ENCODE measurements at places on chromosomes 12 and 14. TPM values are rescaled to one million over a fixed set of nuclear protein-coding genes. Genes with fewer than 3 reads are reported as not detected.

DNA sequence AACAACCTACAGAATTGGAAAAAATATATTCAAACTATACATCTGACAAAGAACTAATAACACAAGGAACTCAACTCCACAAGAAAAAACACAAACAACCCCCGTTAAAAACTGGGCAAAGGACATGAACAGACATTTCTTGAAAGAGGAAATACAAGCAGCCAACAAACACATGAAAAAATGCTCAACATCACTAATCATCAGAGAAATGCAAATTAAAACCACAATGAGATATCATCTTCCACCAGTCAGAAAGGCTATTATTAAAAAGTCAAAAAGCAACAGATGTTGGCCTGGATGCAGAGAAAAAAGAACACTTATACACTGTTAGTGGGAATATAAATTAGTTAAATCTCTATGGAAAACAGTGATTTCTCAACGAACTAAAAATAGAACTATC is 82.6 kb upstream of the CCDC91 start:
- DNase-seq: no peak

GRCh38 chr12:98416845-98417244 is 98.5 kb upstream of the TMPO start:
- no peak for DNase-seq

DNA sequence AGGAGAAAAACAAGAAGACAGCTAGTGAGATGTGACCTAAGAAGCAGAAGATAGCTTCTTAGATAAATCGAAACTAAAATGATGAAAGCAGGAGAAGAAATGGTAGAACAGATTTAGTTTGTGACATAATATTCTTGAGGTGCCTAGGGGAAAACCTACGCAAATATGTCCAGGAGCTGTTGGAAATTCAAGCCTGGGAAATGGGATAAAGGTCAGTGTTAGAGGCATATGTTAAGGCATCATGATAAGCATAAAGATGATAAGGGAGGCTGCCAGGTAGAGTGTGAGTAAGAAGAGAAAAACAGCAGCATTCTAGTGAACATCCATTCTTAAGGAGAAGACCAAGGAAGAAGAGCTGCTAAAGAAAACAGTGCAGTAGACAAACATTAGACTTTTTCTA is 109.6 kb upstream of the LGR5 start:
- DNase-seq: no peak

The BCL2L2 gene
- total RNA-seq: 21.6 TPM

DNA sequence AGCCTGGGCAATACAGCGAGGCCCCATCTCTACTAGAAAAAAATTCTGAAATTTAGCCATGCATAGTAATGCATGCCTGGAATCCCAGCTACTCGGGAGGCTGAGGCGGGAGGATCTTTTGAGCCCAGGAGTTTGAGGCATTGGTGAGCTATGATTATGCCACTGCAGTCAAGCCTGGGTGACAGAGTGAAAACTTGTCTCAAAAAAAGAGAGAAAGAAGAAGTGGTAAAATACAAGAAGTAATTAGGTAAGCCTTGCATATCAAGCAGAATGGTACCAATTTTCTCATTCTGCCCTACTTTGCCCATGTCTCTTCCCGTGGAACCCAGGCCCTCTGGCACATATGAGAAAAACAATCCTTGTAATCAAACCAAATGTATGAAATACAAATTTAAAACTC is 70.7 kb downstream of the SUSD6 start:
- DNase-seq: no peak

The VWF gene
- 0.13 TPM for total RNA-seq

The MYBPC1 gene
- not detected for total RNA-seq

The CCDC198 gene
- total RNA-seq: not detected

DNA sequence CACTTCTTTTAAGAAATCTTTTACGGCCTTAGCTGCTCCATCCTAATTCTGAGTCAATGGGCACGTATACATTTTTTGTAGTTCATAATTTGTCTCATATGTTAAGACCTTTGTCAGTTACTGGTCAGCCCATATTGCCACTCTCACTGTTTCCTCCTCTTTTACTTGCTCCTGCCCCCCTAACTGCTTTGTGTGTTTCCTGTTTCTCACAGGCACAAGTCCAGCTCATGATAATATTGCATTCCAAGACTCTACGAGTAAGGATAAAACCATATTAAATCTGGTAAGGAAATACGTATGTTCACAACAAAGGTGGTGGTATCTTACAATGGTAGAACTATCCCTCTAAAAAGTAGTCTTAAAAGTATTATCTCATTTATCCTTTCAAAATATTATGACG is 111.7 kb downstream of the DNAI7 start:
- DNase-seq: no peak

The SCNN1A gene
- 3.2 TPM for total RNA-seq

The CFAP73 gene
- not detected for total RNA-seq

The FERMT2 gene
- 302 TPM for total RNA-seq

The PLEKHG7 gene
- total RNA-seq: not detected

The CNOT2 gene
- 60.9 TPM for total RNA-seq

- no peak for DNase-seq
These were observed 22.6 kb upstream of the MAPKAPK5 start for GRCh38 chr12:111819191-111820158.

DNA sequence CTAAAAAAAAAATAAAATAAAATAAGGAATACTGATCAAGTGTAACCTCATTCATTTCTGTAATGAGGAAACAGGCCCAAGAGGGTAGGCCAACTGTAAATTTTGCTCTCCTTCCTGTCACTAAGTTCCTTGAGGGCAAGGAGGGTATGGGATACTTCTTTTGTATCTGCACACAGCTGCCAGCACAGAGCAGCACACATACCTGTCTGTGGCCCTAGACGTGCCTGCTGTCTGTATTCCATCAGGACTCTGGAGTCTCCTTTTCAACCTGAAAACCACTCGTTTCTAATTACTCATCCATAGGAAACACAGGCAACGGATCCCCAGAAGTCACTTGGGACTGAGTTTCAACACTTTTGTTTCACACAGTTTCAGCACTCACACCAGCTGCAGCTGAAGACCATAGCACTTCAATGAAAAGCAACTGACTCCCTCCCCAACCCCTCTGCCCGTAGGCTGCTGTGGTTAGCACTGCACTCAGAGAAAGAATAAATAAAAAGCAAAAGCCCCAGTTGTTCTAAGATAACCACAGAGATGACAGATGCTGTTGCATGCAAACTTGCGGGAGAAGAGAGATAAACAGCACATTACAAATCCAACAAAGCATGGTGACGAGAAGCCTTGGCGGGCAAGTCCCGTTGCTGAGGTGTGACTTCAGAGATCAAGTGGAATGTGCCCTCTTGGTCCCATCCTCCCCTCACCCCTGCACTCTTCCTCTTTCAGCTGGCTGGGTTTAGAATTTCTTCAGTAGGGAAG is 24.9 kb downstream of the CRACR2A start:
- DNase-seq: no peak

The ABHD12B gene
- total RNA-seq: not detected

GRCh38 chr14:50345846-50346422 is 33.8 kb downstream of the DMAC2L start:
- no peak for DNase-seq

GRCh38 chr14:89445273-89445973 is 28.4 kb upstream of the FOXN3 start:
- DNase-seq: no peak

GRCh38 chr14:95068080-95068479 is 89.2 kb downstream of the DICER1 start:
- no peak for DNase-seq

DNA sequence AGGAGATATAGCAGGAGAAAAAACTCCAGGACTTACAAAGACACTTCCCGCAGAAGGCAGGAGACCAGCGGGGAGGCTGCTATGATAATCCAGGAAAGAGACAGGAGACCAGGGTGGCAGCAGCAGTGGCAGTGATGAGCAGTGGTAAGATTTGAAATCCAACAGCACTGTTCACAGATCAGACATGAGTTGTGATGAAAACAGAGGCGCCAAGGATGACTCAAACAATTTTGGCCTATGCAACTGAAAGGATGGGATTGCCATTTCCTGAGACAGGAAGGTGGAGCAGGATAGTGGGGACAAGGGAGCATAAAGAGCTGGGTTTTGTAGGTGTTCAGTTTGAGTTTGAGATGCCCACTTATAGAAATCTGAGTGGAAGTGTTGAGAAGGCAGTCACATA is 108.6 kb upstream of the DYRK2 start:
- no peak for DNase-seq

The GALNT16 gene
- 3.1 TPM for total RNA-seq

The B3GNT4 gene
- total RNA-seq: 0.64 TPM

GRCh38 chr12:22256041-22256441 is 78.5 kb downstream of the ST8SIA1 start:
- no peak for DNase-seq

GRCh38 chr14:90412058-90412457 is 15.2 kb downstream of the CALM1 start:
- DNase-seq: no peak

DNA sequence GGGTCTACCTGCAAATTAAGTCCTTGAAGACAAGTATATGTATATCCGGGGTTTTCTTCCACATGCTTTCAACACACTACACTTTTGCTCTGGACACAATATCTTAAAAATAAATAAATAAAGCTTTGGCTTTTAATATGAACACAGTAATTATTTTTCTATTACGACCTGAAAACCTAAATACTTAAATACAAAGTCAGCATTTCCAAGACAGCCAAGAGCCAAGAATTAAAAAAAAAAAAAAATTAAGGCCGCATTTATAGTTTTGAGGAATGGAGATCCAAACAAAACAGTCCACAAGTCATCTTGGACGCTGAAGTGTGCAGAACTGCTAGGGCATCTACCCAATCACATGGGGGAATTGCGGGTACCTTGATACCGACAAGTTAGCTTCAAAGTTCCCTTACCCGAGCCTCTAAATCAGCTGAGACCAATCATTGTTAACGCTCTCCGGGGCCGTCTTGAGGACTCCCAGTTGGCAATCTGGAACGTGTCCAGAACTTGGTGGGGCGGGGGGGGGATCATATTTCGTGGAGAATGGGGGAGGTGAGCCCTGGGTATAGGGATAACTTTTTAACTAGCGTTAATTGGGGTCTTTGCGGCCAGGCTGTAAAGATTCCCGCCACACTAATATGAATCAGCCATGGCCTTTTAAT is 731 bp upstream of the PCNX4 start:
- DNase-seq: no peak

DNA sequence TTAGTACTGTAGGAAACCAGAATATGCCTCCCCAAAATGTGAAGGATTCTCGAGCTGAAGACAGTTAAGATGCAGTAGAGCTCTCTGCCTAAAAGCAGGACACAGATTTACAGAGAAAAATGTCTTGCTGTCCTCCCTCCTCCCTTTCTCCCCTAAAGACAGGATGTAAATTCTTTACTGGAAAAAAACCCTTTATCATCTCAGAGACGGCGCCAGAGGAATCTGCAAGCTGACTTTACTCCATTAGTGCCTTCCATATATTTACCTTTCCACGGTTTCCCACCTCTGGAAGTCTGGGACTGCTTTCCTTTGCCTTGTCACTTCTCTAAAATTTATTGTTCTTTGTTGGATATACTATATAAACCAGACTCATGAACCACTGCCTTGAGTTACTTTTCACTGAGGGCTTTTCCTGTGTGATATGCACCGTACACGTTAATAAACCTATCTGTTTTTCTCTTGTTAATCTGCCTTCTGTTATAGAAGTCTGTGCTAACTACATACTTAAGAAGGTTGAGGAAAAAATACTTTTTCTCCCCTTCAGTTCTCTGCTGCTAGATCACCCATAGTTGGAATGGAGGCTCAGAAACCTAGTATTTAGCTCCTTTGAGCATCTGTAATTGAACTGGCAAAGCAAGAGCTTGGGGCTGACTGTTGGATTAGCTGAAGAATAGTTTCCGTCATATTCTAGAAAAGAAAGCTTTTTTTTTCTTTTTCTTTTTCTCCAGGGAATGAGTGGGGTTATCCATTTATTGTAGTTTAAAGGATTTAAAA is 99.9 kb downstream of the RAD51B start:
- no peak for DNase-seq

DNA sequence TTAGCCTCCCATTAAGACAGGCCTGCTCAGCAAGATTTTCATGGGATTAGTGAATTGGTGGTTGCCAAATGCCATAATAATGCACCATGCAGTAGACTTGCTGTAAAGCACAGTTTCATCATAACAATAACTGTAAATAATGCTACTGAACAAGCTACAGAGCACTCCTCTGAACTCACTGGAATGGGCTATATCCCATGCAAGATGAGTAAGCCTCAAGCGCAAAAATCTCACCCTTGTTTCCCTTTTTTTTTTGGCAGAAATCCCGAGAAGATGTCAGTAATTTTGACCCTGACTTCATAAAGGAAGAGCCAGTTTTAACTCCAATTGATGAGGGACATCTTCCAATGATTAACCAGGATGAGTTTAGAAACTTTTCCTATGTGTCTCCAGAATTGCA is 145.9 kb upstream of the HIF1A start:
- no peak for DNase-seq

All from osteocyte (in vitro differentiated cells).